SK-N-DZ (cell line): ENCODE measurements at places on chromosomes 12 and 14.

DNA sequence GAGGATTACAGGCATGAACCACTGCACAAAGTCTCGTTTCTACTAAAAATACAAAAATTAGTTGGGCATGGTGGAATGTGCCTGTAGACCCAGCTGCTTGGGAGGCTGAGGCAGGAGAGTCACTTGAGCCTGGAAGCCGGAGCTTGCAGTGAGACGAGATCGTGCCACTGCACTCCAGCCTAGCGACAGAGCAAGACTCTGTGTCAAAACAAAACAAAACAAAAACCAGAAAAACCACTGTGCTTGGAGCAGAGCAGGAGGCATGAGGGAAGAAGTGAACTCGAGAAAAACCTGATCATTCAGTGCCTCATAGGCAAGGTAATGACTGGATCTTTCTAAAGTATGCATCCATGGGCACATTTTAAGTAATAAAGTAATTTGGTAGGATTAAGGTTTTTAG is 487.8 kb downstream of the KCNH5 start:
- no peak for DNase-seq

- peak; percentile 41 for DNase-seq
These were observed 51.8 kb downstream of the GNG2 start for GRCh38 chr14:51912112-51912786.

DNA sequence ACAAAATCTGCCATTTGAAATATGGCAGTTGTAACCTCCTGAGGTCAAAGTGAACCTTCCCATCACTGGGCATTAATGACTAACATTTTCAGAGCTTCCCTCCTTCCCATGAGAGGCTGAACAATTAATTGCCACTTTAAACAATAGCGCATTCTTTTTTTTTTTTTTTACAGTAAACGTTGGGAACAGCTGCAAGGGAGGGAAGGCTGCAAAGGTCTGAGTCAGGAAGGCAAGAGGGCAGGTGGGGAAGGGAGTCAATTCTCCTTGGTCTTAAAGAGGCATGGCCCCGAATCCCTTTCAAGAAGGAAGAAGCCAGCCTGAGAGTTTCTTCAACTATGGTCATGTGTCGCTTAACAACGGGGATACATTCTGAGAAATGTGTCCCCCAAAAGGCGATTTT is 41.0 kb upstream of the PLEKHG3 start:
- DNase-seq = no peak

GRCh38 chr12:4251216-4251891 is 22.2 kb upstream of the CCND2 start:
- no peak for DNase-seq

- DNase-seq = no peak
These were observed 50.6 kb upstream of the OXA1L start for GRCh38 chr14:22715890-22716289.

DNA sequence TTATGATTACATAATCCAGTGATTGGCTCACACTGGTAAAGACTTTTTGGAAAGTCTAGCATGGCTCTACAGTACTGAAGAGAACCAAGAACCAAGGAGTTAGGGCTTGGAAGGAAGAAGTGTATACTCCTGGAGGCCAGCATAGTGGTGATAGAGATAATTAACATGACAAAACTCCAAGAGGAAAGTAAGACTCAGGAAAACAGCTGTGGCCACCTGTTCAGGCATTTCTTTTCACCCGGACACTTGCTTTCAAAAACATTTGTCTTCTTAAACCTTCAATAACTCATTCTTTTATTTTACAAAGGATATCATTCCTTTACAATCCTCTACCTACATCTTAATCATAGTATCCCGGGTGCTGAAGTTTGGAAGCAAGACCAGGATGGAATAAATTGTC is 50.9 kb downstream of the KLHL28 start:
- DNase-seq = no peak

DNA sequence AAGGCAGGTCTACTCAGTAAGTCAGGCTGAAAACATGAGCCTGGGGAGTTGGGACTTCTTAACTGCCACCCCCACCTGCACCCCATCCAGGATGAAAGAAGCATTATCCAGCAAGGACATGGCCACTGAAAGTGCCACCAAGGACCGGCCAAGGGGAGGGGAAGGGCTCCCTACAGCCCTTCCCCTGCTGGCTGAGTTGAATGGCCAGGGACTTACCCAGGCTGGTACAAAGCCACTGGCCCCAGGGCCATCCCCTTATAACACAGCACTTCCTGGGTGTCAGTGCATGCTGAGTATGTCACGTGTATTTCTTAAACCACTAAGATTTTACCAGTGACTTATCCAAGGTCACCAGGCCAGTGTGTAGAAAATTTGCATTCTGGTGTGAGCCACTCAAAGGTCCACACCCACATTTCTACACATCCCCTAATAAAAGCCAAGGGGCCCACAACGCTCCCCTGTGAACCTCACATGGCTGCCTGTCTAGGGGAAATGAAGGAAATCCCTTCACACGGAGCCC is 29.3 kb upstream of the ZFP36L1 start:
- DNase-seq = no peak

DNA sequence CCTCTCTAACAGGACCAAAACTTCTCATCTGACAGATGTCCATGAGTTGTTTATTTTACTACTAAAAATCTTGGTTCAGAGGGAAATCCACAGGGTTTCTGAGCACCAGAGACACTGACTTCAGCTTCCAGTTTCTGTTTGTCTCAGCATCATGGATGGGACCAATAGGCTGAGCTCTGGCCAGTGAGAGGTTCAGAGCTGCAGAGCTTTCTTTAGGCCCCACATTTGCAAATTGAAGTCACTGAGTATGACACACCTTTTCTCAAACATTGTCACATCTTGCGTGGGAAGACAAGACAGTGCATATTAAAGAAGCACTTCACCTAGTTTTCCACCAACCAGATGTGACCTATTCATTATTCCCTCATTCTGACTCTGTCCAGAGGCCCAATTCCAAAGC is 45.2 kb downstream of the RDH12 start:
- no peak for DNase-seq

DNA sequence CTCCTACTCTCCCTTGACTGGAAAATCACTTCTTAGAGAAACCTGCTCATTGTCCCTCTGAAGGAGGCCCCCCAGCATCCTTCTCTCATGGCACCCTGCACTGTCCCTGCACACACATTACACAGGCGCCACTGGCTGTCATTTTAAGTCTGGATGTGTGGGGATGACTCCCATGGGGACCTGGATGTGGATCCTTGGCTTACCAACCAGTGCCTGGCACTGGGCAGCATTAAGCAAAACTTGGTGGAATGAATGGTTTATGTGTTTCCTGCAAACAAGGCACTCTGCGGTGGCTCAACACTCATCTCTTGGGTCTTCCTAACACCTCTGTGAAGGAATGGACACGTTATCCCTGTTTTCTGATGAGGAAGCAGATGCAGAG is 162.4 kb downstream of the RBM19 start:
- DNase-seq = no peak

- DNase-seq = no peak
These were observed 19.8 kb upstream of the PZP start for GRCh38 chr12:9227950-9228349.

DNA sequence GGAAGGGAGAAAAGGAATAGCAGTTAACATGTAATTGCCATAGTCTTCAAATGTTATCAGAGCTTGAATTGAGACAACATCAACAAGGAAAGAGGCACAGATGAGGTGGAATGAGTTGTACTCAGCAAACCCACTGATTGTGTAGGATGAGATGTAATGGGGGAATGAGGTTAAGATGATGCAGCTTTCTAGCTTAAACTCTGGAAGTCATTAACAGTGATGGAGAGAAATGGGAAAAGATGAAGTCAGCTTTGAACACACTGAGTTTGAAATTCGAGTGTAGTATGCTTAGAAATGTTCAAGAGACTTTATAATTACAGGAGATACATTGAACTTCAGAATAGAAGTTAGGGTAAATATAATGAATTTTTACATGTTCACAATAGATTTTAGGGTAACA is 106.9 kb downstream of the PRKD1 start:
- DNase-seq = peak; percentile 48

DNA sequence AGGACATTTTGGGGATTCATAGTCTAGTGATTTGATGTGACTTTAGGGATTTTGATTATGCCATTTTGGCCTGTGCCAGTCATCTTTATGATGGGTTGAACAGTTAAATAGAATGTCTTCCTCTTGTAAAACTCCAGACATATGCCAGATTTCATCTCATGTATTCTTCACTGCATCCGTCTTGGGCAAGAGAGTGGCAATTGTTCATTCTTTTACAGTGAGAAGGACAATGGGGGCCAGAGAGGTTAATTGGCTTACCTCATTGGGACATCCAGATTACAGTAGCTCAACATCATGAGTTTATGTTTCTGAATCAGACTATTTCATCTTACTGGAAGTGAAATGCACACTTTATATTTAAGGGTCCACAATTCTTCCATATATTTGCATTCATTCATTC is 108.2 kb upstream of the SLC38A2 start:
- DNase-seq = no peak

- DNase-seq = no peak
These were observed 106.3 kb downstream of the ETNK1 start for GRCh38 chr12:22731236-22731635.

- no peak for DNase-seq
These were observed 1140.6 kb downstream of the BCL11B start for GRCh38 chr14:98131406-98131805.

DNA sequence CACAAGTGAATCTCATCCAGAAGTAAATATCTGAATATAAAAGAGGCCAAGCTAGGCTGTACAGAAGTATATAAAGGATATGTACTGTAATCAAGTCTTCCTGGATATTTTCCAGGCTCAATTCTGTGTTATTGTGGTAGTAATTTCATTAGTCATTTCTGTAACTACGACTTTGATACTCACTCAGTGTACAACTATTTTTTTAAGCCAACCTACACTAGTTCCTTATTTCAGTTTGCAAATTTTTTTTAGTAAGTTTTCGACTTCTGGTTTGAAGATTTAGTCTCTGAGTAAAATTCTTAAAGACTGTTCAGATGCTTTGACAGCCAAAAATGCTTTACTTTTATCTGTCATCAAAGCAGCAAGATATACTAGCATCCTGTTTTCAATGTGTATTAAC is 130.8 kb downstream of the CAPZA3 start:
- no peak for DNase-seq
